Smooth muscle cell of the brain vasculature (primary cell): ENCODE measurements at places on chromosomes 3 and 15.

DNA sequence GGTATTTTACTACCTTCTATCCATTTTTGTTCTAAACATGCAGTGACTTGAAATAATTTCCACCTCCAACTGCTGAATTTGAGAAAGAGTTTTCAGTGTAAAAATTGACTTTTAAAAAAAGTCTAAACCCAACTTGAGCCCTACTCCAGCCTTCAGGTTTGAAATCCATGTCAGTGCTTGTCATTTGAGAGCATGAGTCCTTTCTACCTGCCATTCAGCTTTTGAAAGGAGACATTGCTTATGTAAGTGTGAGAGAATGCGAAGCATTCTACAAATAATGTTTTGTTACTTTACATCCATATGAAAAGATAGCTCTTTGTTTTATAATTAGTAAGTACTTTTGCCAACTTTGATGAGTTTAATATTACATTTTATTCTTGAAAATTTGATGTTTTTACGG lies 329.2 kb downstream of the PTPRG start:
- DNase-seq, result no peak

DNA sequence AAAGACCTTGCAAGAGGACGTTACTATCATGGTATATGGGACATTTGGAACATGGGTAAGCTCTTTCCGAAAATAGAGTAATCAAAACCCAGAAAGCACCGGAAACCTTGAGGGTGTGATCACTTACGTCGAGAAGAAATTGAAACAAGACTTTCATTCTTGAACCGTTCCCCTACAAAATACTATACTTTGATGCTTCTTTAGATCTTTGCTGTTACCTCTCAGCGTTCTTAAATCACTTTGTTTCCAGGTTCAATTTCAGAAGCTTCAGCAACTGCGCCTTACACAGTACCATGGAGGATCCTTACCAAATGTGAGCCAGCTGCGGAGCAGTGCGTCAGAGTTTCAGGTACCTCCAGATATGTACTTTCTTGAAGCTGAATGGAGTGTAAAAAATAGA lies 10.1 kb downstream of the CRTC3 start:
- no peak for DNase-seq

DNA sequence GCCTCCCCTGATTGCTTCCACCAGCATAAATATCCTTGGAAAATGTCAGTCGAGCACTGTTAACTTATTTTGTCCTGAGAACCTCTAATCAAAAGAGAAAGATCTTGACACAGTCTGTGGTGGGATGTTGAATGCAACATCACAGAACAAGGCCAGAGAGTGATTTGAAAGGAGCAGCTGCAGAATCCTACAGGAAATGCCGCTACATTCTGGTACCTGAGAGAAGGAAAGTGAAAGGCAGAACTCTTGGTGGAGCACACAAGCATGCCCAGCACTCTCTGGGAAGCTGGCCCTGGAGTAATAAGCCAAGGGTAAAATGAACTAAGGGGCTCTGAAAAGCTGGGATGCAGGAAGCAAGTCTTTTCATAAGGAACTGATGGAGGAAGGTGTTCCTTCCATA lies 75.8 kb downstream of the CBLB start:
- no peak for DNase-seq

GRCh38 chr3:57587905-57588304 lies 9.2 kb downstream of the ARF4 start:
- no peak for DNase-seq

DNA sequence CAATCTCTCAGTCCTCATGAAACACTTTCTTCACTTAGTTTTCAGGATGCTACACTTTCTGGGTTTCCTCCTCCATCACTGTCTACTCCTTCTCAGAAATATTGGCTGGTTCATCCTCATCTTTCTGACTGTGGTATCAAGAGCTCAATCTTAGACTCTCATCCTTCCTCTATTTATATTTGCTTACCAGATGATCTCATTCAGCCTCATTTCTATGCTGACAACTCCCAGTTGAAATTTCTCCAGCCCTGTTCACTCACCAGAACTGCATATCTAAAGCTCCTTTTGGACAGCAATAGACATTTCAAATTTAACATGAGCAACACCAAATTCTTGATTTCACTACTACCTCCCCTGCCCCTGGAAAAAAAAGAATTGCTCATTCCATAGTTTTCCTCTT lies 48.0 kb upstream of the FBN1 start:
- DNase-seq, result no peak

DNA sequence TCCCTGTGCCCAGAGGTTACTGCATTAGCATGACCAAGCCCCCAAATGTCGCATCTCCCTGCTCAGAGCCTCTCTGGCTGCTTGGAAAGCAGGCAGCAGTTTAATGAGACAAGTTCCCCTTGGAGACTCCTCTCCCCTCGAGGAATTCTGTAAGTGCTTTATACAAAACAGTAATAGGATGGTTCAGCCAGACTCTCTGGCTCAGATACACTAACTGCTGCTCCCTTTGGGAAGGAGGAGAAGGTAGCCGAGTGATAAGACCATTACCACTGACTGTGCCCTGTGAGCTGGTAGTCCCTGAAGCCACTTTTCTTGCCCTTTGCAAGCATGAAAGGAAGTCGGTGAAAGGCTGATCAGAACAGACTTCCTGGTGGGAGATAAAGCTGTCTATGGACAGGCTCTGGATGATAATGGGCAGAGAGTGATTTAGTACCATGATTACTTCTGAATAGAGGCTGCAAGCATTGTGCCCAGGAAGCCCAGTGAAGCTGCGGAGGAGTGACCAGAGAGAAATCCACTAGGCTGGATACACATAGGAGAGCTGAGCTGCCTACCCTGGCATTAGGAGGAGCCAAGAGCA lies 100.8 kb downstream of the SEMA6D start:
- no peak for DNase-seq

- DNase-seq, result no peak
Observed at GRCh38 chr3:160820022-160820421, 64.0 kb downstream of the PPM1L start.

DNA sequence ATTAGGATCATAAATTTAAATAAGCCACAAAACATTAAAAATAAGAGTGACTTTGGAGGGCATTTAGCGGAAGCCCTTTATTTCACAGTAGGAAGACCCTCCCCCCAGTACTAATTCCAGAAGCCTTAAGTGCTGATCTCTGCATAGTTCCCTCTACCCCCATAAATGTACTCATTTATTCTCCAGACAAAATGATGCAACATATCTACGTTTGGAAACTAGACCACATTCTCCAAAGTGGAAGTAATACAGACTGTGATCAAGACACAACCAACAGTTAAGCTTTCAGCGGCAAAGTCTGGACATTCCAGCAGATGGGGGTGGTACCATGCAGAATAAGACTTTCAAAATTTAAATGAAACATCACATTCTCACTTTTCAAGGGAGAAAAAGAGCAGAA lies 44.8 kb upstream of the RPS17 start:
- no peak for DNase-seq
